ENCODE measurements at places on chromosomes 7 and 10. TPM values are rescaled to one million over a fixed set of nuclear protein-coding genes. Genes with fewer than 3 reads are reported as not detected.

The RBP4 gene
- 307 TPM for polyA plus RNA-seq

The SFTPD gene
- polyA plus RNA-seq = 0.48 TPM

The TAS2R4 gene
- 0.06 TPM for polyA plus RNA-seq

The ZCWPW1 gene
- 5.5 TPM for polyA plus RNA-seq

The SCIN gene
- 2.4 TPM for polyA plus RNA-seq

The ACTR3C gene
- 2.0 TPM for polyA plus RNA-seq

The ZCCHC24 gene
- 60.8 TPM for polyA plus RNA-seq

The CPN1 gene
- not detected for polyA plus RNA-seq

The MMP21 gene
- 0.10 TPM for polyA plus RNA-seq

The PPIF gene
- polyA plus RNA-seq = 36.1 TPM

The MAT1A gene
- polyA plus RNA-seq = 4.4 TPM

The ZNF804B gene
- not detected for polyA plus RNA-seq

The CLCN1 gene
- 0.07 TPM for polyA plus RNA-seq

The IKZF1 gene
- 3.9 TPM for polyA plus RNA-seq

The ADAM12 gene
- 1.0 TPM for polyA plus RNA-seq

The MDFIC gene
- polyA plus RNA-seq = 53.7 TPM

The SEMA3E gene
- polyA plus RNA-seq = 0.10 TPM

The NYAP1 gene
- 0.68 TPM for polyA plus RNA-seq

The CALHM3 gene
- 0.37 TPM for polyA plus RNA-seq

The PRSS37 gene
- not detected for polyA plus RNA-seq

The UPK3B gene
- 12.8 TPM for polyA plus RNA-seq

Measured in adipose tissue (tissue), 3 donors.